ENCODE measurements at places on chromosomes 2 and 18. TPM values are rescaled to one million over a fixed set of nuclear protein-coding genes. Genes with fewer than 3 reads are reported as not detected.
A peak's percentile ranks its signal among the peaks of the same experiment; 100 is the strongest.

ZNF519 gene
- total RNA-seq, result 27.5 TPM

SDC1 gene
- 2.9 TPM for total RNA-seq

CCBE1 gene
- not detected for total RNA-seq

- H3K4me1 ChIP-seq, result peaks cover 25% of the 10 kb centered on the region
- H3K27me3 ChIP-seq, result no peaks in the 10 kb centered on the region
- peak; percentile 25 for DNase-seq
These were observed 82.8 kb upstream of the DSEL start for GRCh38 chr18:67599277-67599676.

GRCh38 chr2:18167871-18168270 lies 289.4 kb downstream of the KCNS3 start:
- peaks cover 38% of the 10 kb centered on the region for H3K4me1 ChIP-seq
- H3K4me3 ChIP-seq, result no peak overlapping the region

DNA sequence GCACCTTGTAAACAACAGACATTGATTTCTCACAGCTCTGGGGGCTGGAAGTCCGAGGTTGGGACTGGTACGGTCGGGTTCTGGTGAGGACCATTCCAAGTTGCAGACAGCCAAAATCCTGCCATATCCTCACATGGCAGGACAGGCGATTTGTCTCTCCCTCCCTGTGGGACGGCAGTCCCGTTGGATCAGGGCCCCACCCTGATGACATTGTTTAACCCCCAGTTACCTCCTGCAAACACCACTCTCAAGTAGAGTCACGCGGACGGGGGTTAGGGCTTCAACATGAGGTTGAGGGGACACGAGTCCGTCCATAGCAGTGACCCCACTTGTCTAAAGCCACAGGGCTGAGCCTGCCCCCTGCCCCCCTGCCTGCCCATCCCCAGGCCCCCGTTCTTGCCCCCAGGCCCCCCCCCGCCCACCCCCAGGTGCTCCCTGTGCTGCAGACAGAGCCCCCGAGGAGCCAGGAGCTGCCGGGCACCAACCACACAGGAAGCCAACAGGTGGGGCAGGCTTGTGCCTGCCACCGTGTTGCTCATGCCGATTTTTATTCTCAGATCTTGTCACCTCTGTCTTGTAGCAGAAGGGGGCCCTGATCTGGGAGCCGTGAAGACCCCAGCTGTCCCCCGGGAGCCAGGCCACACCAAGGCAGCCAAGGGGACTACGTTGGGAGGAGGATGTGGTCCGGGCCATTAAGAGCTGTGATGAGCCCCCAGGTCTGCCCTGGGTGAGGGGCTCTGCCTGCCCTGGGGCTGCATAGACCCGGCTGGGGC lies 82.2 kb downstream of the NFATC1 start:
- no peaks in the 10 kb centered on the region for H3K4me1 ChIP-seq
- no peaks in the 10 kb centered on the region for H3K27me3 ChIP-seq
- no peaks in the 10 kb centered on the region for H3K36me3 ChIP-seq
- no peak for DNase-seq
